ENCODE measurements at places on chromosomes 7 and 10.

GRCh38 chr10:96891840-96892239 is 59.7 kb downstream of the LCOR start:
- no peak for DNase-seq

- no peak for DNase-seq
Measured at GRCh38 chr10:2791774-2792443, 275.4 kb upstream of the PFKP start.

GRCh38 chr10:29646238-29646902 is 11.6 kb upstream of the SVIL start:
- DNase-seq = no peak

- DNase-seq = no peak
Measured at GRCh38 chr7:75050501-75050900, 23.1 kb downstream of the RCC1L start.

DNA sequence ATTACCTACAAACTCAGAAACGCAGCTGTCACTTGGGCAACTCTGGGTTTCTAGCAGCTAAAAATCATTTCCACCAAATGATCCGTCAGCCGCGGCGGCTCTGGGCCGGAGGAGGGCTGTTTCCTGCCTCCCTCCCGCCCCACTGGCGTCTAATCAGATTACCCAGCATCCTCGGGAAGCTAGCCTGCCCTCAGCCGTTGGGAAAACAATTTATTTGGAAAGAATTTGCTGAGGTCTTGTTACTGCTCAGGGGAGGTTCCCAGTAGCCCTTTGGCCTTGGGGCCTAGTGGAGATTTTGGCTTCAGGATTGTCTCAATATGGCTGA is 65.0 kb upstream of the ADGRA1 start:
- DNase-seq = no peak

DNA sequence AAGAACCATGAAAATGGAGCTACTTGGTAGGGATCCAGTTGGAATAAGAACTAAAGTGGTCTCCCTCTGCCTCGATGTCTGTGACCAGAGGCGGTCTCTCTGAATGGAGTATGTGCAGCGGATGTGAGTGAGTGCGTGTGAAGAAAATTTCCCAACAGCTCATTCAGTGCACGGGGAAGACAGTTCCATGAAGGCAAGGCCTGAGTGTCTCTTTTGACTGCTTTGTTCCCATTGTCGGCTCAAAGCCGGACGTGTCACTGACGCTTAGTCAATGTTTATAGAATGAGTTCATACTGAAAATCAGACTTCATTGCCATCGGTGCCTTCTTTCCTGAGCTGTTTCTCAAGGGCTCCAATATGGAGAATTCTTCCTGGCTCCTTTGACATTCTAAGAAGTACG is 55.3 kb upstream of the GRB10 start:
- no peak for DNase-seq

DNA sequence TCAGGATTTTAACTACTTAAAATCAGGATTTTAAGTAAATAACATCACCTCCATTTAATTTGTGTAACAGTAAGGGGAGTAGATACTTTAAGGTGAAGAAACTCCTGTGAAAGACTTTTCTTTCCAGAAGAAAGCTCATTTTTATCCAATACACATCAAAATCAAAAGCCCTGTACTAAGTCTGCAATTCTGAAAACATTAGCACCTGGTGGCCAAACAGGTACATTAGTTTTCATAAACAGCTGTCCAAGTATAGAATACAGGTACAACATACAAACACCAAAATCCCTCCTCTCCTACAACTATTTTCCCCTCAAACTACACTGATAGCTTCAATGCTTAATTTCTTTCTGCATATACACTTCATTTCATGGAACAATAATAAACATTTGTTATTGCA is 22.9 kb downstream of the FAM3C start:
- no peak for DNase-seq

- DNase-seq = no peak
Measured at GRCh38 chr10:97676770-97677581, 10.1 kb downstream of the AVPI1 start.

DNA sequence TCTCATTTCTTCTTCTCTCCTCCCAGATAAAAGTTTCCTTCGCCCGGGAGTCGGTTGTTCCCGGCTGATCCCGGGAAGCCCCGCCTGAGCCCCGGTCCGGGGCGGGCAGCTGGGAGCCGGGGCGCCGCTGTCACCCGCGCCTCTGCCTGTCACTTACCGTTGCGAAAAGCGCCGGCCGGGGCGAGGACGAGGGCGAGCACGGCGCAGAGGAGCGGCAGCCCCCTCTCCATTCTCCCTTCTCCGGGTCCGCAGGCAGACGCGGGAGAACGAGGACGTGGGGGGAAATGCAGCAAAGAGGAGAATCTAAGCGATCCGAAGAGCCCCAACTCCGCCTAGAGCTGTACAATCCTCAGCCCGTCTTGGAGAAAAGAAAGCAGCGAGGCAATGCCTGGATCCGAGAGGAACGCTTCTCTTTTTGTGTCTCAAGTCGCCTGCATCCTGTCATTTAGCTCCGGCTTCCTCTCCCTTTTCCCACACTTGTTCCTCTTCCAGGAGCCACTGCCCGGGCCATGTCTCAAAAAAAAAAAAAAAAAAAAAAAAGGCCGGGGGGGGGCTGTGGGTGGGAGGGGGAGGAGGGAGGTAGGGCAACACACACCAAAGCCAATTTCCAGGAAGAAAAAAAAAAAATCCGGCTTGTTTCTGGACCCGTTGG is at the start of gene NRP1:
TSS of gene NRP1 (minus strand) at position 515 of the 652 bp plus-strand sequence. CDS start at position 230, 285 bp downstream.
- no peak for DNase-seq

GRCh38 chr7:36062154-36062815 is 90.8 kb upstream of the EEPD1 start:
- no peak for DNase-seq

DNA sequence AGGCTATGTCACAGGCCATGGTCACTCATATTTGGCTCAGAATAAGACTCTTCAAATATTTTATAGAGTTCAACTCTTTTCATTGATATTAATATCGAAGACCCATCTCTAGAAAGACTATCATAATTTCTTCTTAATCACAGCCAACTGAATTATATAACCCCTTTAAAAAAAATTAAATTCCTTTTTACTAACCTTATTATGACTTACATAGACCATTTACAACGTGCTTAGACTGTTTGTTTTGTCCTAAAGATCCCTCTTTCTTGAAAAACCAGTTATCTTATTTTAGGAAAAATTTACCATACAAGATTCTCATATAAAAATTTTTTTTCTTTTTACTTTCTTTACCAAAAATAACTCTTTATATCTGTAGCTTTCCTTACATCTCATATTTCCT is 10.2 kb upstream of the TMEM254 start:
- no peak for DNase-seq

- no peak for DNase-seq
Measured at GRCh38 chr10:22851865-22852239, 76.0 kb upstream of the ARMC3 start.

DNA sequence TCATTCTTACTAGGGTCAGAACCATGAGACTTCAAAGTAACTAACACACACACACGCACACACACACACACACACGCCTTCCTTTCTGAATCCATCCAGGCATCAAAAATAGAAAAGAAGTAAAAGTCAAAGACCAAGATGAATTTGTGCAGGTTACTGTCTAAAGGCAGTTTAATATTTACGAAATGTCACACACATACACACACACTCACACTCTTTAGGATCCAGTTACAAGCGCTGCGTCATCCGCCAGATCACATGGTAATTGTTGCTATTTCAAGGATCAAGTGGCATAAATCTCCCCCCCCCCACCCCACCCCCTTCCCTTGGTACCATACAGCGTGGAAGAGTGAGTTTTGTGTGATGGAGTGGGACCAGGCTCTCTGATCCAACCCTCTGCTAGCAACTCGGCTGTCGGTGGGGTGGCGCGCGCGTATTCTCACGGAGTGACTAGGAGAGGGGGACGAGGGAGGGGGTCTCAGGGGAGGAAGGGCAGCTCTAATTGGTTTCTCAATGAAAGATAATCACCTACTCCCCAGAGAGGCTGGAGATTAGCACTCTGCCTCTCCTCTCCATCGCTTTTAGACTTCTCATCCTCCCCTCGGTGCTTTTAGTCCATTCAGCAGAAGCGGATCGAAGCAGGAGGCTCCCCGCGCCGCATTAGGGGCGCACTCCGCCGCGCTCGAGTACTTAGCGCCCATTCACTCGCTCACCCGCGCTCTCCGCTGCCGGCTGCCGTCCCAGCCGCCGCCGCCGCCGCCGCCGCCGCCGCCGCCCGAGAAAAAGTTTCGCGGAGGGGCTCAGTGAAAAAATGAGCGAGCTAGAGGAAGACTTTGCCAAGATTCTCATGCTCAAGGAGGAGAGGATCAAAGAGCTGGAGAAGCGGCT is 83.5 kb upstream of the PRKG1 start:
- DNase-seq = no peak

- DNase-seq = no peak
Measured at GRCh38 chr7:24952464-24952863, 27.5 kb downstream of the OSBPL3 start.

DNA sequence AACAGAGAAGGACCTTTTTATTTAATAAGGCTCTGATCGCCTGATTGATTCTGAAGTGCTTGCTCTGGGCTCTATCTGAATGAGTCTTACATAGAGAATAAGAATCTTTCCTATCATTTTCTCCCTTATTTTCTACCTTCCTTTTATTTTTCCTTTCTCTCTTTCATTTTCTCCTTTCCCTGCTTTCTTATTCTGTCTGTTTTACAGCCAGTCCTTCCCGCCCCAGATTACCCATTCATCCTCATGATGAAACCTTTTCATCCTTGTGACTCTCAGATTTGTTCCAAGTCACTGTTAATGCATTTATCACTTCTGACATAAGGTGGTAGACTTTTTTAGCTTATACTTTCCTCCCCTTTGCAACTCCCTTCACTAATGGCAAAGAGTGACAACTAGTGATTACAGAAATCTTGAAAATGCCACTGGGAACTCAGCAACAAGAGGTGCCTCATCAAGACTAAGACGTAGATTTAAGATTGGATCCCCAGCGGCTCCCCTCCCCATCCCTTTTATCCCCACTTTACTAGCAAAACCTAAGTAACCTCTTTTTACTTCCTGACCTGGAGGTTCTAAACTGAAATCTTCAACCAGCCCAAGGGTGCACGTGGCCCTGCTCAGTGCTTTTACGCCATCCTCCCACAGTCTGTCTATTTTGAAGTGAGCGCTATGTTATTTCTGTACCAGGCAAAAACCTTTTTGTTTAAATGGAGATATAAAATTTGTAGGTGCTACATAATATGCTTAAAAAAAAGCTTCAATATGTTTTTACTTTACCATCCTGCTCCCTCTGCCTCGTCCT is 179.8 kb downstream of the DYNC1I1 start:
- no peak for DNase-seq

- no peak for DNase-seq
Measured at GRCh38 chr7:110170841-110171240, 920.1 kb upstream of the LRRN3 start.

- DNase-seq = no peak
Measured at GRCh38 chr7:146772601-146773000, 656.0 kb downstream of the CNTNAP2 start.

- DNase-seq = no peak
Measured at GRCh38 chr10:80273523-80274170, 15.8 kb downstream of the MAT1A start.

GRCh38 chr7:2639181-2639681 is 7.4 kb downstream of the TTYH3 start:
- DNase-seq = no peak

- no peak for DNase-seq
Measured at GRCh38 chr10:71052076-71052660, 160.2 kb upstream of the UNC5B start.

DNA sequence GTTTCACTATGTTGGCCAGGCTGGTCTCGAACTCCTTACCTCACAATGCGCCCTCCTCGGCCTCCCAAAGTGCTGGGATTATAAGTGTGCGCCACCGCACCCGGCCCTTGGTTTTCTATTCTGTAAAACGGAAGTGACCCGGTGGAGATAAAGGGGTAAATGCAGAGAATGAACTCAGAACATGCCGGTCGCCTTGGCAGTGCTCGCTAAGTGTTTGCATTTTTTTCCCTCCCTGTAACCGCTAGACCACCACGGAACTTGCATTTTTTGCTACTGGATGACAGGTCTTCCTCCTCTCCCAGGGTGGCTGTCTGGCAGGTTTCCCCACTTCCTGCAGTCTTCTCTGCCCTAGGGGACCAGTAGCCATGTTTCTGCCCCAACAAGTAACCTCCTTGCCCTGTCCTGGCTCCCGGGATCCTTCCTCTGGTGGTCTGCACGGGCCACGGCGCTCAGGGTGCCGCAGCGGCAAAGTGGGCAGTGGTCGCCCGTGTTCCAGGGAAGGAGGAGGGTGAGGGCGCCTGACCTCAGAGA is 18.8 kb upstream of the GNA12 start:
- no peak for DNase-seq

GRCh38 chr7:153529651-153530165 is 522.5 kb upstream of the DPP6 start:
- no peak for DNase-seq

- DNase-seq = no peak
Measured at GRCh38 chr7:46725838-46726237, 804.8 kb upstream of the IGFBP3 start.

GRCh38 chr7:30459591-30460245 is 18.9 kb downstream of the NOD1 start:
- no peak for DNase-seq

DNA sequence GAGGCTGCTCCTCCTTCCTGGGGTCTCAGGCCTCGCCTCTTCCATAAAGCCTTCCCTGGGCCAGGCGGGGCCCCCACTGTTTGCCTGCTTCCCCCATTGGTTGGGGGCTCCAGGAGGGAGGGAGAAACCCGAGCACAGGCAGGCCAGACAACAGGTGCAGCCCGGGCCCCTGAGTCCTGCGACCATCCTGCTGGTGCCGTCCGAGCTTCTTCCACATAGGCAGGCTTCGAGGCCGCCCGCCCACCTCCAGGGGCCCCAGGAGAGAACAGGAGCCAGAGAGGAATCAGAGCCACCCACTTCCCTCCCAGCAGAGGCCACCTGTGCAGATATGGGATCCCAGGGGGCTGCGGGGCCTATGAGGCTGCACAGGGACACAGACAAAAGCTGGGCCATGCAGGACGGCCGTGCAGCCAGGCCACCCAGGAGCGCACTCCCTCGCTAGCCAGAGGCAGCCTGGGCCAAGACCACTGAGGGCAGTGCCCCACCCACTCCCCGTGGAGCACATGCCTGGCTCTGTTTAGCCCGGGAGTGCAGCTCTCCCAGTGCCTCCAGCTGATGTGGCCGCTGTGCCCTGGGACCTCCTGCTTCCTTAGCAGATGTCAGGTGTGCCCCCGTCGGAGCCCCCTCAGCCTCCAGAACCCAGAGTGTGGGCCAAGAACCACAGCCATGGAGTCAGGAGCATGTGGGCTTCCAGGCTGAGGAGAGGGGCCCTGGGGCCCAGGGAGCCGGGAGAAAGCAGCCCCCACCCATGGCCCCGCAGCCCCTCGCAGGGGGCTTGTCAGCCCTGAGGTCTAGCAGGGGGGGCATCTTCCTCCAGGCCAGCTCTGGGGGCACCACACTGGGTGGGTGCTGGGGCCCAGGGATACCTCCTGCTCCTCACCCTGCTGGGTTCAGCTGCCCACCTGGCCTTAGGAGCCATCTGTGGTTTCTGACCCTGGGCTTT is 59.9 kb upstream of the INPP5A start:
- DNase-seq = no peak

DNA sequence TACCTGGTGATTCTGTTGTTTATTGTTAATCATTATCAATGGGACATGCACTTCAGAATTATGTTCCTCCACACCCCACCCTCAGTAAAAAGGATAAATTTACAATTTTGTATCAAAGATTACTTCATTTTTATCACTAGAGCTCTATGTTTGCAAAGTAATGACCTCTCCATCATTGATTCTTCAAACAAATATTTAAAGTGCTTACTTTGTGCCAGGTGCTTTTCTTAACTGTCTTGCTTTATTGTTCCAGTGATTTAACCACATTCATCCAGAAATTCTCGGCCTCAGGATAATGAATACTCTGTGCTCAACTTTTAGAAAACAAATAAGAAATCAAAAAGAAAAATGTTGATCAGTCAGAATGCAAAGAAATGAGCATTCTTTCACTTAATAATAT is 144.9 kb upstream of the FOXP2 start:
- no peak for DNase-seq

All from stimulated activated CD4-positive, alpha-beta T cell treated with anti-CD3 and anti-CD28 coated beads, Interleukin-12 subunit alpha, Interleukin-12 subunit beta, amount 100 ng/mL, for 48 hours (primary cell).